Fibroblast of skin of right quadriceps (primary cell): ENCODE measurements at places on chromosomes 12 and 14.
A peak's percentile ranks its signal among the peaks of the same experiment; 100 is the strongest.

DNA sequence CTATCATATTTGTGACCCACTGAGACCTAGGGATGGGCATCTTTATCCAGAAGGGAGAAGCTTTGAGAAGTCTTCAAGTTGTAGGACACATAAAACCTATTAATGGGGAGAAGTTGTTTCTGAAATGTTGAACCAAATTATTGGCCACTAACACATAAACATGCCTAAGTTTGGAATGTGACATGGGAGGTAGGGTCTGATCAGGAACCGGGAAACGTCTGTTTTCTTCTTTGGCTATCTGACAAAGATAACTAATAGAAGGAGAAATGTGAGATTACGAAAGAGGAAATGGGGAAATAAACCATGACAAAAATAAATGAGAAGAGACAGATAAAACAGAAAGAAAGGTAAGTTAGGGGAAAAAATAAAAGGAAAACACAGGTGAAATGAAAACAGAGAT, 425.2 kb downstream of the EGLN3 start:
- peak; percentile 9 for DNase-seq

DNA sequence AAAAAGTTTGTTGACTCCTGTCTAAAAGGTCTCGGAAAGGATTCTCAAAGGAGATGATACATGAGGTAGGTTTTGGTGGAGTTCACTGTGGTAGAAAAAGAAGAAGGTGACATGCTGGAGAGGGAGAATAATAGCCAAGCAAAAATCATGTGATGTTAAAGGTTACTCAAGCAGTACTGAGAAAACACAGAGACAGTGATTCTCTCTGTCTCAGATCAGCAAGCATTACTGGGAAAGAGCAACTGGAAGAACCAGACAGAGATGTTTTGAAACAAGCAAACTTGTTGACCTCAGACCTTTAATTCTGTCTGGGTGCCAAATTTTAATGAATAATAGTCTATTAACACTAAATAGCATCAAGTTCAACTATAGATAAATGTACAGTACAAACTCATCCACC, 183.5 kb upstream of the PLEKHG7 start:
- DNase-seq, result no peak

DNA sequence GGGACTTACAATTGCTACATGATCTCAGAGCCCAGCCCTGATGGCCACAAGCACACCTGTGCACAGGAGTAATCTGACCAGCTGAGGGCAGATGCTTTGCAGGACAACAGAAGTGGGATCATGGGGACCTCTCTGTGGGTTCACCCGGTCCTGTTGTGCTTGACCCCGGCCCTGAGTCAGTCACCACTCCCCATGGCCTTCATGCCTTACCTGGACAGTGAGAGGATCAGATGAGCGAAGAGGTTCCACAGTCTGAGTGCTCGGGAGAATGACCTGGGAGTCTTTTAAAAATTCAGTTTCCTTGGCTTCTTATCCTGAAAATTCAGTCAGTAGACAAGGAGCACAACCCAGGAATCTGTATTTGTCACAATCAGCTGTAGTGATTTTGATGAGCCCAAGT, 88.1 kb downstream of the NTF3 start:
- no peak for DNase-seq

DNA sequence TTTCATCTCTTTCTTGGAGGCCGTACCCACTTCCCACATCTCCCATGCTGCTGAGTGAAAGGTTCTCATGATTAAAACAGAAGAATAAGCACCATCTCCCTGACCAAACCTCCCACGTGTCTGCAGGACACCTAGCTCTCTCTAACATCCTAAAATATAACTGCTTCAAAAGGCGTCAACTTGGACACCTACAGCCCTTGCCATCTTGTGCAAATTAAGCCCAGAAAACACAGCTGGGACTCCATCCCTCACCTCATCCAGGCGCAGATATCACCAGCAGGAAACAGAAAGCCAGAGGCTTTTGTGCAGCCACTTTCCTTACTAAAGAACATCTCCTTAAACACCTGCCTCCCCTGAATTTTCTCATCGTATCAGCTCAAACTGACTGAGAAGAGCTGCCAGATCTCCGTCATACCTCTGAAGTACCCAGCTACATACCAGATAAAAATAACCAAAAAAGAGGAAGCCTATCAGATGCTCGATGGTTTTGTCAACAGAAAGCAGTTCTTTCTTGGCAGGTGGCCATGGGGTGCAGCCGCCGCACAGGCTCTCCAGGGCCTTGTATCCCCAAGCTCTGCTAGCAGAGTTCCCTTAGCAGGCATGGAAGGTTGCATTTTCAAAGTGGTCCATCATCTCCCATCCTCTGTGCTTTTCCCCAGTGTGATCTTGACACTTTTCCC, 28.8 kb downstream of the MAP3K9 start:
- DNase-seq, result no peak

DNA sequence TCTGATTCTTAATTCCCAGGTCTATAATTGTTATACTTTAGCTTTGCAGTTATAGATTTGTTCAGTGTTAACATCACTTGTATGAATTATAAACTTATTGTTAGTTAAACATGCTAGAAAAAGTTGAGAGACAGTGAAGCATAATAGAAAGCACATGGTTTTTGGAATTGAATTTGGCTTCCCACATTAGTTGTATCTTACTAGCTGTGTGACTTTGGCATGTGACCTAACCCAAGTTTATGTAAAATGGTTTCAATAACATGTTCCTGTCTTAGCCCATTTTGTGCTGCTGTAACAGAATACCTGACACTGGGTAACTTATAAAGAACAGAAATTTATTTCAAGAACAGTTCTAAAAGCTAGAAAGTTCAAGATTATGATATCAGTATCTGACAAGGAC, 146.3 kb downstream of the PDE3A start:
- no peak for DNase-seq

DNA sequence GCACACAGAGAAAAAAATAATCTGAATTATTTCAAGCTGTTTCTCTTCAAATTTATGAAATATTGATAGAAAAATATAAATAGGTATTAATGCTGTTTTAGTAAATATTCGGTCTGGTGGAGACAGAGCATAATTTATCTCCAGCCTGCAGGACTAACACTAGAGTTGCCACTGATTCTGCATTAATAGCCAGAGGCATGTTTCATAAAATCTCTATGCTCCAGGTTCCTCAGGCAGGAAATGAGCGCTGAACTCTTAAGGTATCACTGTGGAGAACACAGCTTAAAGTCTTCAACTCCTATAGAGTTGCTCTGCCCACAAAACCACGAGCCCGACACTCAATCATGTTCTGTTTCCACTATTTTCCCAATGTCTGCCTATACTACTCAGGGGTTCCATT, 470.0 kb upstream of the TMPO start:
- no peak for DNase-seq

DNA sequence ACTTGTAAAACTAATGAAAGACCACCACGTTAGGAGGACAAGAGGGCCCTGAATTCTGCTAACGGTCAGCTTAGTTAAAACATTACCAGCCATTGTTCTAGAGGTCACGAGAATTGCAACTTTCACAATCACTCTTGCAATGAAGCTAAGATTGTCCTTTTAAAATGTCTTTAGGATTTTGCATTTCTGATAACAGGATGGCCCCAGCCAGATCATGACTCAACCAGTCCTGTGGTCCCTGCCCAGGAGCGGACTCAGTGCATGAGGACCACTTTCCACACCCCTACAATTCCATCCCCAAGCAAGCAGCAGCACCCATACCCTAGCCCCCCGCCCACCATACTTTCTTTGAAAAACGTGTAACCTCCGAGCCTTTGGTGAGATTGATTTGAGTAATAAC, 28.7 kb downstream of the HSP90AA1 start:
- DNase-seq, result no peak
